ENCODE measurements at places on chromosomes 7 and 10. TPM values are rescaled to one million over a fixed set of nuclear protein-coding genes. Genes with fewer than 3 reads are reported as not detected.

Gene VSTM2A
- not detected for total RNA-seq

Gene FRG2B
- total RNA-seq: not detected

Gene ZNF786
- 6.0 TPM for total RNA-seq

Gene FAM25A
- total RNA-seq: not detected

DNA sequence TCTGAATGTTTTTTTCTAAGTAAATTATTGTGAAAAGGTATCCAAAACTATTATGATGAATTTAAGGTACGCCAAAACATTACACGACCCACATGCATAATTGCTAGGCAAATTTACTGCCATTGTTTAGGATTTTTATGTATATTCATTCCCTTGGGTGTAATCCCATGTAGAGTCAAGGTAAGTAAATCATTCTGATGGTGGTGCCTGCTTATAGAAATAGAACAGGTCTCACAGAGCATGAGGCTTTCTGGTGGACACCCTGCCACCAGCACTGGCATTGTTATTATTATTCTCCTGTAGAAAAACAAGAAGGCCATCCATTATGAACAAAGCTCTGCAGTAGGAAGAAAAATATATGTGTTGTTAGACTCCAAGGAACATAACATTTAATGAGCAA is 111.7 kb upstream of the ZNF804B start:
- DNase-seq: no peak

- no peak for DNase-seq
Observed at GRCh38 chr10:18071591-18071990, 68.6 kb upstream of the CACNB2 start.

DNA sequence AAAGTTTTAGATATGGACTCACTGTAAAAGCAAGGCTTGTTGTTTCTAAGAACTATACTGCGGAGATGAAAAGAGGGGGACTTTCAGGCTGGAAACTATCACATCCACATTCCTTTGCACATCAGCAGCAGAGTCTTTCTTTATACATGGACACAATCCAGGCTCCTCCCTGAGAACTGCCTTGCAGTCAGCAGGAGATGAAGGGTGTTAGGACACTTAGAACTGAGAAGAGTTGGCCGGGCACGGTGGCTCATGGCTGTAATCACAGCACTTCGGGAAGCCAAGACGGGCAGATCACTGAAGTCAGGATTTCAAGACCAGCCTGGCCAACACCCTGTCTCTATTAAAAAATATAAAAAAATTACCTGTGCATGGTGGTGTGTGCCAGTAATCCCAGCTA is 9.7 kb upstream of the GARS1 start:
- no peak for DNase-seq

DNA sequence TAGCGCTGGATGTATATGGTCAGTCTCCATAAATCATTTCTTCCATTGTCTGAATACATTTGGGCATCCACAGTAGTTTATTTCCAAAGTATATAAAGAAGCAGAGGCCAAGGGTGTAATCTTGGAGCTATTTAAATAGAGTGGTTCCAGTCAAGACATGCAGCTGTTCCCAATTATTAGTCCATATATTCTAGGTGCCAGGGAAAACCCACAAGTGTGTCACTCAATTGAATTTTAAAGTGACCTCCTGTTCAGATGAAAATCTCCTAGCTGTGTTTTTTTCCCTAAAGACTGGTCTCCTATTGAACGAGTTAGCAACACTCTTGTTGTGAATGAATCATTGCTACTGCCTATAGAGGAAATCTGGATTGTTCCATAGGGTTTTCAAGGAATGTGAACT is 260.2 kb upstream of the BMPER start:
- DNase-seq: no peak

GRCh38 chr7:131527456-131527855 is 29.0 kb downstream of the PODXL start:
- DNase-seq: no peak

Gene MEOX2
- not detected for total RNA-seq

Gene KCNH2
- 0.15 TPM for total RNA-seq

DNA sequence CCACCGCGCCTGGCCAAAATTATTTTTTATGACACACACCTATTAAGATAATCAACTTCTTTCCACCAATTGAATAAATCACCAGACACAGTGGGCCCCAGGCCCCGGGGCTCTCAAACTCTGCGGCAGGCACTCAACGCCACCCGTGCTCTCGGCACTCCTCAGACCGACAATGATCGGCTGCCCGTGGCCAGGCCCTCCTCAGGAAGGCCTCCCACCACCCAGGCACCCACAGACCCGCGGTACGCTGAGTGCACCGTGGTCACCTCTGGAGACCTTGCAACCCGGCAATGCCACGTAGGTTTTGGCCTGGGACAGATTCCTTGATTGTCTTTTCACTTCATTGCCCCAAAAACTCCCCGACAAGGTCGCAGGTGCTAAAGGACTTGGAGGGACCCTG is 6.9 kb downstream of the RADIL start:
- DNase-seq: no peak

All from activated CD4-positive, alpha-beta memory T cell treated with anti-CD3 and anti-CD28 coated beads, Interleukin-2, amount 10 ng/mL, durations not matched to agents 7 days and 5 days (primary cell).